Stimulated activated naive CD4-positive, alpha-beta T cell treated with Interleukin-2 at 50 U/mL for 16 hours (primary cell): ENCODE measurements at places on chromosomes 1 and 21.

- no peak for DNase-seq
These were observed 3.2 kb upstream of the PROX1 start for GRCh38 chr1:213984387-213985208.

DNA sequence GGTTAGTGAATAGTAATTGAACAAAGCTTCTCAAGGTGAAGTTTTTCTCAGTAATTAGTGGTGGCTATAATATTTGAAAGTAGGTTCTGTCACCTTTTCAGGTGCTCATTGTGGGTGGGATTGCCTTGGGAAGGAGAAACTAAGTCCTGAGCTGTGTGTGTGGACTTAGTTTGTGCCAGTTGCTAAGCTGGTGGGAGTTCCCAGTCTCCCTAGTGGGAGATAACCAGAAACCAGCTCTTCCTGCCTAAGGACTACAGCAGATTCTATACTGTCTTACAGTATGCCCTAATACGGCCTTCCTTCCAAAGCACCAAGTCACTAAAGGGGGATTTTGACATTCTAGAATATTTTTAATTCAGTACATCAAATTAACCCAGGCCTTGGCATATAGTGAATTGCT is 94.3 kb downstream of the PTBP2 start:
- no peak for DNase-seq

DNA sequence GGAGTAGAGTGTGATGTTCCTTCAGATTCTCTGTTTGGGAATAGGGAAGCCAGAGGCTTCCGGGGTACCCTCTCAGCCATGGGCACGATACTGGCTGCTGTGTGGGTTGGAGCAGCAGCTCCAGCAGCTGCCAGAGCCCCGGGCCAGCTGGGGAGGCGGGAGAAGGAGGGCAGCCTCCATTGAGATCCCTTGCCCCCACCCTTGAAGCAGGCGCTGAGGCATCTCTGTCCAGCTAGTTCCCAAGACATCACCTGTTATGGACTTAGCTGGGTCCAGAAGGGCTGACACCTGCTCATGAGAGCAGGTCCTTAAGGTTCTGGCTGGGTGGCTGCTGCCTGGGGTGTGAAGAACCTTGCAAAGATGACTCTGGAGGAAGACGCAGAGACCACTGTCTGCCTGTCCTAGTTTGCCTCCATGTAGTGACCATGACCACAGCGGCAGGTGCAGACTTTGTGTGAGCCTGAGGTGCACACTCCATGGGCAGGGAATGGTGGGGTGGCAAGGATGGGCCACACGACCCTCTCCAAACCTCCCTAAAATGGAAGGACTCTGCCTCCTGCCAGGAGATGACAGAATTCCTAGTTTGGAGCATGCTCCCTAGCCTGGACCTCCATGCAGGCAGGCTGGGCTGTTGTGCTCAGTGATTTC is 222.6 kb upstream of the C1orf174 start:
- no peak for DNase-seq

DNA sequence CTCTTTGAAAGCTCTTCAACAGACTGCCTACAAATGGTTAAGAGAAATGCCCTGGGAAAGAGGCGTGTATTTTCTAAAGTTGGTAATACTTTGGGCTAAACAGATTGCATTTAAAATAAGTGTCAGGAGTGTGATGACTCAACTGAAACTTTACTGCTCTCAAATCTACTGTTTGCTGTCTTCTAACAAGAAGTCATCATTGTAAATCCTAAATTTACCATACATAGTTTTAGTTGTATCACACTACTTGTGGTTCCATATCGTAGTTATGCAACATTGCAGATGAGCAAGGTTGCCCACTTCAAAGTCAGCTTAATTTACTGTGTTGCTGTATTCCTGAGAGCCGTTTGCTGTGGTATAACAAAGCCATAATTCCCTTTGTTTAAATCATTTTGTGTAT is 59.6 kb downstream of the RGS21 start:
- DNase-seq: no peak

- DNase-seq: no peak
These were observed 106.3 kb downstream of the GALNT2 start for GRCh38 chr1:230173187-230173975.

DNA sequence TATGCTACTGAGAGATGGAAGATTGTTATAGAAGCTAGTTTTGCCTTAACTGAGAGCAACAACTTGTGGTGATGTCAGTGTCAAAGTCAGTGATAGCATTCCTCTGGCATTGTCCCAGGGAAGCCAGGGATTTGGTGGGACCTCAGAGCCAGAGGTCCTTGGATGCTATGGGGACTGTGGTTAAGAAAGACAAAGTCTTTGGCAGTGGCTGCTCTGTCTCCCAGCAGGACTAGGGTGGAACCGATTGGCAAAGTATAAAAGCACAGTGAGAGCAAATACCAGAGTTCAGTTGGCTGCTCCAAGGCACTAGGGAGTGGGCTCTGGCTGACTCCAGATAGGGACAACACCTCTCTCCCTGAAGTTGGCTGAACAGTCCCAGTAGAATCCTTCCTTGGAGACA is 104.8 kb downstream of the GDAP2 start:
- no peak for DNase-seq

DNA sequence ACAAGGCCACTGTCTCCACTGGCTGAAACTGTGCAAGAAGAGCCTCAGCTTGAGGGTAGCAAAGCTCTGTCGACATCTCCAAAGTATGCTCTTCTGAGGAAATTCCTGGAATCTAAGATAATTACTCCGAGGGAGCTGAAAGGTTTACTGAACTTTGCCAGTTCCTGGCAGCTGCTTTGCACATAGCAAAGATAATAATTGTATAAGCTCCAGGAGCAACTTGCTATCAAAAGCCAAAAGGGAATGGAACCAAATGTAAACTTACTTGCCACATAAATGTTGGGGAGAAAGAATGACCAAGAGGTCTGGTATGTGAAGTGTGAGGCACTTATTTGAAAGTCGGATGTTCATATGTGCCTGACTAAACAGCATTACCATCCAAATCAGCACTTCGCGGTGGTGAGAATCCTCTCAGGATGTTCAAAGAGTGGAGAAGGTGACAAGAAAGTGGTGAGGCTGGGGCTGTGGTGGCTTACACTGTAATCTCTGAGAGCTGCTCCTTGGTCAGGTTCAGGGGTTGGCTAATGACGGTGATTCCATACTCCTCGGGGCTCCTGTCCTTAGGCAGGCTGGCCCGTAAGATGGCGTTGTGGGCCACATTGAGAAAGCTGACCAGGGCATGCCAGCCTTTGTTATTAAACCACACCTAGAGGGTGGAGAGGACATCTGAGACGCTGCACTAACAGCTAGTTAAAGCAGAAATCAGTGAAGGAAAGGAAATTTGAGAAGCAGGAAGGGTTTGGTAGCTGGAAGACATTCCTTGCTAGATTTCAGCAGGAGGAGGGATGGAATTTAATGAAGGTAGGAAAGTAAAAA is 100.0 kb downstream of the ABCA4 start:
- no peak for DNase-seq

- DNase-seq: no peak
These were observed 1.2 kb downstream of the LMX1A start for GRCh38 chr1:165355139-165355976.

GRCh38 chr1:78651241-78651640 is 1.6 kb downstream of the IFI44 start:
- DNase-seq: peak; percentile 7

DNA sequence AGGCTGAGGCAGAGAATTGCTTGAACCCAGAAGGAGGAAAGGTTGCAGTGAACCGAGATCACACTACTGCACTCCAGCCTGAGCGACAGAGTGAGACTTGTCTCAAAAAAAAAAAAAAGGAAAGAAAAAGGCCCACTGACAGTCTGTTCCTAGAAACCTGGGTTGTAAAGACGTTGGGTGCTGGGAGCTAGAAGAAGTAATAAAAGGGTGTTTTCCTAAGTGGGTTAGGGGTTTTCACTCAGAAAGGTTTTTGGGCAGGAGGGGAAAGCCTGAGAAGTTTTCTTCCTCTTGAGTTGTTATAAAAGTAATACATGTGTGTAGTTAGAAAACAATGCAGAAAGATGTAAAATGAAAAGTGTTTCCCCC is 25.4 kb downstream of the CELA3A start:
- no peak for DNase-seq

- DNase-seq: no peak
These were observed 2.6 kb upstream of the PERM1 start for GRCh38 chr1:984476-984814.

- no peak for DNase-seq
These were observed 14.0 kb upstream of the UMODL1 start for GRCh38 chr21:42056996-42057689.

DNA sequence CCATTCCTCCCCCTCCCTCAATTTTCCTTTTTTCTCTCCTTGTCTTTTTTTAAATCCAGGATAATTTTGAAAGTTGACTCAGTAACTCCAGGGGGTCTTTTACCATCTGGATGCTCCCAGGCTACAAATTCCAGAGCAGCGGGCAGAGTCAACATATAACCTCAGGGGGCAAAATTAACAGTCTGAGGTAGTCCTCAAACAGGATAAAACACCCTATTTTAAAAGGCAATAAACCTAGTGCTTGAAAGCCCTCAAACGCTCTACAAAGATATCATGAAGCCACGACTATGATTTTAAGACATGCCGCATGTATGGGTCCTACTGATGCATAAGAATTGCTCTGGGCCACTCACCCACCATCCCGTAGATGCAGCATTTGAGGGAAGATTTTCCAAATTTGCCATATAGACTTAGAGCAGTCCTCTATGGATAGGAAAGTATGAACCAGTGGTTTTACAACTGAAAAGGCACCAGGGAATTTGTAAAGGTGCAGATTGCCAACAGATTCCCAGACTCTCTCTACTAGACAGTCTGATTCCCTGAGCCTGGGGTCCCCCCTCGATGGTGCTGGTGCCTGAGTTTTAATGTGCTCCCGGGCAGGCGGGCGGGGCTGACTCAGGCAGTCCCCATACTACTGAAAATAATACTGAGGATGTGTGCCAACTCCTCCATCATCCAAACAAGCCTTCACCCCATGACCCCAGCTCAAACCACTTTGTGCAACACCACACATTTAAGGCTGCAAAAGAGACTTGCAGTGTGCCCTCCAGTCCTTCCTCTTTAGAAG is 37.2 kb downstream of the PTPN14 start:
- no peak for DNase-seq

DNA sequence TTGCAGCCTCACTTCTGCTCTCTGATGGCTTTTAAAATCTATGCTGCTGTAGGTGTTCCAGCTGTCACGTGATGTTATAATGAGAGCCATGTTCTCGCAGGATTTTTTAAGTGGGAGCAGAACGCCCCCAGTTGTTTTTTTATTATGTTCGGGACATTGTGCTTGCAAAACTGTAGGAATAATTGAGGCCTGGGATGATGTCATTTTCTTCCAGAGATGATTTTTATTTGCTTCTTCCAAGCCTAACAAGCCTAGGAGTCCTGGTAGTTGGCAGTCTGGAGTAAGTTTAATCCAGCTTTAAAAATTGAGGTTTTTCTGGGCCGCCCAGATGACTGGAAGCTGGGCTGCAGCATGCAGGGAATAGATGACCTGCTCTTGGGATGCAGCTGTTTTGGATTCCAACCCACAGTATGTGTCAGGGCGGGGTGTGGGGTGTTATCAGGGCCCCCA is 34.6 kb upstream of the CHIT1 start:
- DNase-seq: no peak

DNA sequence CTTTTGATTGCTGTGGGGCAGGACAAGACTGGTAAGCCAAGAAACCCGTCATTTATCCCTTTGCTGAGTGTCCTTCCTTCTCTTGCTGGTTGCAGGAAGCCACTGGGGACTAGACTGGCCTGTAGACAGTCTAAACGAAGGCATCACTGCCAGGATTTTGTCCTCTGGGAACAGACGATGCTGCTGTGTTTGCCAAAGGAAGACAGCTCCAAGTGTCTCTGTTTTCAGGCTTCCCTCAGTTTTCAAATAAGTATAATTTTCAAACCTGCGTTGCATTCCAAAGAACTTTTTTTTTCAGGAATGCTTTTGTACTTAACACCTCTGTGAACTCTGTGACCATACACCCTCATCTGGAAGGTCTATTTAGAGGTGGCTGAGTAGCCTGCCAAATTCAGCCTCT is 269.4 kb downstream of the HLX start:
- no peak for DNase-seq

DNA sequence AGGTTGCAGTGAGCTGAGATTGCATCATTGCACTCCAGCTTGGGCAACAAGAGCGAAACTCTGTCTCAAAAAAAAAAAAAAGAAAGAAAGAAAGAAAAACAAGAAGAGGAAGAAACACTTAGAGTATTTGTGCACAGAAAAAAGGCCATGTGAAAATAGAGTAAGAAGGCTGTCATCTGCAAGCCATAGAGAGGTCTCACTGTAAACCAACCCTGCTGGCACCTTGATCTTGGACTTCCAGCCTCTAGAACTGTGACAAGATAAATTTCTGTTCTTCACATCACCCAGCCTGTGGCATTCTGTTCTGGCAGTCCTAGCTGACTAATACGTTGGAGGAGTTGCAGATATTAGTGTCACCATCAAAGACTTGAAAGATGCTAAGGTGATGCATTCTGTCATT is 12.1 kb upstream of the ZDHHC18 start:
- DNase-seq: no peak

- no peak for DNase-seq
These were observed 17.3 kb downstream of the BTG2 start for GRCh38 chr1:203322500-203323179.

- no peak for DNase-seq
These were observed 112.7 kb downstream of the CLIC6 start for GRCh38 chr21:34781526-34781925.

GRCh38 chr1:246483569-246483933 is 23.5 kb downstream of the SMYD3 start:
- DNase-seq: no peak

GRCh38 chr1:185441605-185442004 is 124.6 kb upstream of the IVNS1ABP start:
- DNase-seq: no peak

DNA sequence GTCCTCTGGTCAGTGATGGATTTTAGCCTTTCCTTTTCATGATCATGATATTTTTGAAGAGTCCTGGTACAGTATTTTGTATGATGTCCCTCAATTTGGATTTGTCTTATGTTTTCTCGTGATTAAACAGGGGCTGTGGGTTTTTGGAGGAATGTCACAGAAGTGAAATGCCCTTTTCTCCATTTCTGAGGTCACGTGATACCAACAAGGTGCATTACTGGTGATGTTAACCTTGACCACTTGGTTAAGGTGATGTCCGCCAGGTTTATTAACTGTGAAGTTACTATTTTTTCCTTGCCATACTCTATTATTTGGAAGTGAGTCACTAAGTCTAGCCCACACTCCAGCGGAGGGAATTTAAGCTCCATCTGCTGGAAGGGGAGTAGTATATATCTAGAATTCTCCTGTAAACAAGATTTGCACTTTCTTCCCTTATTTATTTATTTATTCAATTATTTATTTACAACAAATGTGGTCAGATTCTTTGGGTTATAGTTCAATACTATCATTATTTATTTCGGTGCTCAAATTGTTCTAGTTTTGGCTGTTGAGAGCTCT is 123.4 kb downstream of the HIVEP3 start:
- no peak for DNase-seq

GRCh38 chr1:18485227-18485626 is 4.5 kb downstream of the KLHDC7A start:
- no peak for DNase-seq

GRCh38 chr1:208118841-208119606 is 125.2 kb downstream of the PLXNA2 start:
- DNase-seq: no peak
